ENCODE measurements at places on chromosomes 5 and 9.

DNA sequence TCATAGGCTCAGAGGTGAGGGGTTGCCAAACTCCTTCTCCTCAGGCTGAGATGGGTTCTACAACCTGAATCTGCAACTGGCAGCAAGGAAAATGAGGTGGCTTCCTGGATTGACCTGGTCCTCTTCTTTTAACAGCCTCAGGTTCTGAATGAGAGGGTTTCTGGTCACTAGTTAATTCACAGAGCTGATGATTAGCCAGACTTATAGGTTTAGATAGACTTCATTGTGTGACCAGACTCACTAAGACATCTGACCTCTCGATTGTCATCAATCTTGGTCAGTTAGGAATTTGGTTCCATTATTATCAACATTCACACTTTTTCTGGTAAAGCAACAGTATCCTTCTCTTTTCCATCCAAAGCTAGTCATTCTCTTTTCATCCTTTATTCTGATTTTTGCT, 257.9 kb downstream of the PAPPA start:
- no peak for DNase-seq

DNA sequence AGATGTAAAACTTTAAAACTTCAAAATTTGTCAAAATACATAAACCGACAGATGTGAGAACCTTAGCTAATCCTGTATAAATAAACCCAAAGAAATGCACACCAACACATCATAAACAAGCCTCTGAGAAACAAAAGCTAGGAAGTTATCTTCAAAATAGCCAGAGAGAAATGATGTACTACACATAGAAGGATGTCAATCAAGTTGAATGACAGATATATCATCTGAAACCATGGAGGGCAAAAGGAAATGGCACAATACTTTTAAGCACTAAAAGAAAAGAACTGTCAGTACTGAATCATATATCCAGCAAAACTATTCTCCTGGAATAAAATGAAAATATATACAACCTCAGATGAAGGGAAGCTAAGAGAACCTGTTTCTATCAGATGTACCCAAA, 595.1 kb upstream of the PTGER4 start:
- no peak for DNase-seq

DNA sequence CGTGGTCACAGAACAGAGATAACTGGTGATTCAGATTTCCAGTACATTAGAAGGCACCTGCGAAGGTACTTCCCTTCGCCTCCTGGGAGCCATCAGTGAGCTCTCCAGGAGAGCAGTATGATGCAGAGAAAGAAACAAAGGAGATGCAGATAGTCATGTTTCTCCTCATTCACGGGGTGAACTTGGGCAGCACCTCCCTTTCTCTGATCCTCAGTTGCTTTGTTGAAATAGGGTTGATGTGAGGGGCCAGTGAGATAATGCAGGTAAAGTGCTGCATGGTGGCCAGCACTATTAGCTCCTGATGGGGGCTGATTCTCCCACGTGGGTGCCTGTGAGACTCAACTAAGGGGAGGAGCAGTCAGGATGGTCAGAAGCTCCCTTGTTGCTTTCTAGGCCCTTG, 46.6 kb upstream of the ZNF169 start:
- no peak for DNase-seq

- DNase-seq = no peak
Measured at GRCh38 chr9:80516679-80517078, 944.9 kb downstream of the TLE4 start.

DNA sequence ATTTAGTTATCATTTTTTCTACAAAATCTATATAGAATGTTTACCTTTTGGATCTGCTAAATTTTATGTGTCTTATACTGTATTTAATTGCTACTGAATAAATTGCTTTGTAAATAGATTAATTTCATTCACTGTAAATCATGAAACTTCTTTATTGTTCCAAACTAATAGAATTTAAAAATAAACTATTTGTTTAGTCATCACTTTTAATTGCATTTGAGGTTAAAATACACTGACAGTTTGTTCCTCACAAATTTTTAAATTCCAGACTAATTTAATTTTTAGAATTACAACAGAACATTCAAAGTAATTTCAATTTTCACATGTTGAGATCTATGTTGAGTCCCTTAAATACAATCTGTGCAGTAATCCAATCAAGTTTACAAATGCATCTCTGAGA, 1633.2 kb upstream of the NUDT12 start:
- DNase-seq = no peak
